ENCODE measurements at places on chromosomes 6 and 20.

DNA sequence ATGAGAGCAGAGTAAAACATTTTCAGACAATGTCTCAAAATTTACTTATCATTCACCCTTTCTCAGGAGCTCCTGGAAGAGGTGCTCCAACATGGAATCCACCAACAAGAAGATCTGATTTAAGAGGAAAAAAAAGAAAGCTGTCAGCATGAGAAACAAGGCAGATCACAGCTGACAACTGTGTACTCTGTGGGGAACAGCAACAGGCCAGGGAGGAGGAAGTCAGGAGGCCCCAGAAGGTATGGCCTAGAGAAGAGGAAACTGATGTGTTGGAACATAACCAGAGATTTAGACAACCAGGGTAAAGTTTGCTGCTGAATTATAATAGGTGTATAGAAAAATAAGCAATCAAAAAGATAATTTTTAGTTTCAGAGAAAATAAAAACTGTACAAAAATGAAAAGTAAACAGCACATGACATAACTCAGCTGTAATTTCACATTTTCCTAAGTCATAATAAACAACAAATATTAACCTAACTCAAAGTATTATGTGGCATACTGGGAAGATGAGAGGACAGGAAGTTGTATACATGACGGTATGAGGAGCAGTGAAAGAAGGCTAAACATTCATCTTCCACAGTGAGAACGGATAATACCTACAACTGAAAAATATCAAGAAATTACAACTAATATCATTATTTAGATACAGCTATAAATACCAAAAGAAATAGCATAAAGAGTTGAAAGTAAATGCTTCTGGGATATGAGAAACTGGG is 113.6 kb upstream of the EMILIN3 start:
- DNase-seq, result no peak

DNA sequence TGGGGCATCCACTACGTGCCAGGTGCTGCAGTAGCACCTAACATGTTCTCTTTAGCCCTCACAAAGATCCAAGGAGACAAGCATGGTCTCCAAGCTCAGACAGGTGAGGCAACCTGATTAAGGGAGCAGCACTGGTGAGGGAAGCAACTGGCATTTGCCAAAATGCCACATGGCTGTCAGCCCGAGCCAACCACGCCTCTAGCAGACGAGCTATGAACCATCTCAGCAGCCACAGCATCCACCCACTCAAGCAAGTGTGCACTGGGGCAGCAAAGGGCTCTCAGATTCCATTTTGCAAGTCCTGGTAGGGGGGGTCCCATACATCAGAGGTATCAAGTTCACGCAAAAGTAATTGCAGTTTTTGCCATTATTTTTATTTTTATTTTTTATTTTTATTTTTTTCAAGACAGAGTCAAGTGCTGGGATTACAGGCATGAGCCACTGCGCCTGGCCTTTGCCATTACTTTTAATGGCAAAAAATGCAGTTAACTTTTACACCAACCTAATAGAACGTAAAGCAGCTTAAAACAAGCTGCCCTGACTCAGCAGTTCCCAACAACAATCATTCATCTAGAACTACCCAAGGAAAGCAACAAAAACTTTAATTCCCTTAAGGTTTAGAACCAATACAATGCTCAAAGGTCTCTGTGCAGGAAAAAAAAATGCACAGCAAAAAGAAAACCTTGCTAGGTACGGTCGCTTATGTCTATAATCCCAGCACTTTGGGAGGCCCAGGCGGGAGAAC is 36.3 kb upstream of the SPDEF start:
- no peak for DNase-seq

GRCh38 chr20:1281279-1282057 is 15.4 kb downstream of the SNPH start:
- no peak for DNase-seq

DNA sequence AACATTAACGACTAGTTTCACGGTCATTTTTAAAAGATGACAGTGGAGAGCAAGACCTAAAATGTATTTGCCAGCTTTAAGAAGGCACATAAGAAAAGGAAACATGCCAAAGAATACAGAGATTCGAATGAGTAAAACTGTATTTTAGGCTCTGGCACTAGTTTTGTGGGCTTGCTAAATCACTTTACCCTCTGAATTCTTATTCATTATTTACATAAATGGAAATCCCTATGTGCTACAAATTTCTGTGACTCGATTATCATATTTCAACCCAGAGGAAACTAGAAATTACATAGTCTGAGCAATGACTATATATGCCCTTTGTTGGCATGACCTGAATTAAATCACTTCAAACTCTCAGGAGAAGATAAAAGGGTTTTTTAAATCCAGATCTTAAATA is 441.7 kb upstream of the RNF217 start:
- DNase-seq, result no peak

GRCh38 chr6:36068012-36068392 is 40.4 kb downstream of the MAPK14 start:
- DNase-seq, result no peak

DNA sequence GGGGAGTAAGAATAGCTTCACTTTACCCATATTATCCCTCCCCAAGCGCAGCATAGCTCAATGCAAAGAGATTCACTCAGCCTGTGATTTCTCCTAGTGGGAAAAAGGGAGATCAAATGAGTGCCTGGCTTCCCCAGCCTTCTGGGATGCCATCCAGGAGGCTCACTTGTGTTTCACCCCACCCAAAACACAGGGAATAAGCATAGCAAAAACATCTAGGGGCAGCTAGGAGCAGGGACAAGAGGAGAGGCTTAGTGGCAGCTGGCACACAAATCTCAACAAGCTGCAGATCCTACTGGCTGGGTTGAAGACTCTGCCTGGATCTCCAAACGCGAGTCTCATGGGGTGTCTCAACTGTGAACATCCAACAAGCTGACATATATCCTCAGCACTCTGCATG is 715.8 kb downstream of the RNF144B start:
- no peak for DNase-seq

DNA sequence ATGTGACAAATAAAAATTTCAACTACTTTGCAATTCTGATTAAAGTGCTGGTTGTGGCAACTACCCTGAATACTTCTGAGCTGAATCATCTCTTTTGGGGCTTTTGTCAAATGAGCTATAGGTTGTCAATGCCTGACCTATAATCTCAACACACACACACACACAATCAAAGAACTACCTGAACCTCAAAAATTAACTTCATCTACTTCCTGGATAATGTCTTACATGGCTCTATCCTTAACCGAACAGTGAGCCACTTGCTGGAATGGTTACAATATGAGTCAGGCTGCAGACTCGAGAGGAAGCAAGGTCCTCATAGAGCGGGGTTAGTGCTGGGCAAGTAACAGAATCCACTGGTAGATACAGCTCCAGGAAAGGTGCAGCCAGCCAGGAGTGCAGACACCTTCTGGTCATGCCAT is 70.6 kb upstream of the DST start:
- no peak for DNase-seq

GRCh38 chr20:62972845-62973745 is 20.6 kb downstream of the SLC17A9 start:
- no peak for DNase-seq

DNA sequence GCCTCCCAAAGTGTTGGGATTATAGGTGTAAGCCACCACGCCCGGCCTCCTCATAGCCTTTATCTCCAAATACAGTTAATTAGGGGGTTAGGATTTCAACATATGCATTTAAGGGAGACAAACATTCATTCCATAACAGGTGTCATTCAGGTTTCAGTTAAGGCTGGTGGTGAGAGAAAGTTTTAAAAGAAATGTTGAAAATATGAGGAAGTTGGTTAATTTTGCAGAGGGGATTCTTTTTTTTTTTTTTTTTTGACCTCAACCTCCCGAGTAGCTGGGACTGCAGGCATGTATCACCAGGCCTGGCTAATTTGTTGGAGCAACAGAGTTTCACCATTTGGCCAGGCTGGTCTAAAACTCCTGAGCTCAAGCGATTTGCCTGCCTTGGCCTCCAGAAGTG is 12.5 kb upstream of the EBF4 start:
- DNase-seq, result no peak

DNA sequence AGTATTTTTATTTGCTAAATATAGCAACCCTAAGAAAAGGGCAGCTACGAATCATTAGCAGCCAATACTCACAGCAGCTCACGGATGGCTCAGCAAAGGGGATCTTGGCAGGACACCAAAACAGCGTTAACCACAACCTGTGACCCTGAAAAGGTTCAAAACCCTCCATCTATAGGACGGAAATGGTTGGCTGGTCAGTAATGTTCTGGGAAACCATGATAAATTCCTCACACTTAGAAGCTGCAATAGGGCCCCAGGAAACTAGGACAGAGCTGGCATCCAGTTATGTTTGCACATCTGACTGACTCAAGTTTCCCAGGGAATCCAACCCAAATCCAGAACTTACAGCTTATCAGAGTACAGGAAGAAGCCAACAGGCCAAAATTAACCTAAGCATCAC is 30.9 kb upstream of the PTPRT start:
- DNase-seq, result no peak

DNA sequence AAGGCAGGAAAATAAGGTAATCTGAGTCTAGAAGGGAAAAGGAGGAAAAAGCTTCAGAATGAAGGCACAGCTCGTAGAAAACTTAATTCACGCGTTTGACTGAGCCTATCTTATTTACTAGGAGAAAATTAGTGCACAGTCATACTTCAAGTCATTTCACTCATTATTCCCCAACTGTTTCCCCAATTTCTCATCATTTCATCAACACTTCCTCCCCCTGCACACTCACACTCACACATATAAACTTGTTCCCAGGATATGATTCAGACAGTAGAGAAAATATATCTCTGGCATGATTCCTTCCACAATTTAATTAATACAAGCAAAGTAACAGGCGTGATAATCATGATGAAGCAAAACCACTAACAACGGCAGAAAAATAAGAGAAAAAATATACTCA is 94.5 kb upstream of the F13A1 start:
- no peak for DNase-seq

DNA sequence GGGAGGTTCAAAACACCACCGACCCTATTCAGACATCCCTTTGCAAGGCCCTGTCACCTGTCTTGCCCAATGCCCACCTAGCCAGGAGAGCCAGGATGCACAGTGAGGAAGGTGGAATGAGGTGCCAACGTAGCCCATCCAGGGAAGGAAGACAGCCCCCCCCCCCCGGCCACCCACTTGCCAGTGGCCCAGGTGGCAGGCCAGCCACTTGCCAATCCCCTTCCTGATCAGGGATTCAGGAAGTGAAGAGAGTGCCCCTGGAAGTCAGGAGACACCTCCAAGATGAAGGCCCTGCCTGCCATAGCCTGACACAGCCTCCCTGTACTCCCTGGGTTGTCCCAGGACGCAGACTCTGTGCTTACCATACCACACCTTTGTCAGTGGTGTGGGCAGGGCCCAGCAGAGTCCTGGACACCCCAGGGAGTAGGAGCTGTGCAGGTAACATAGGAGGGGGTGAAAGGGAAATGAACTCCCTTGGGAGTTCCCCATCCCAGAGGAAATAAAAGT is 54.7 kb downstream of the MRPL14 start:
- no peak for DNase-seq

Data from HFF-Myc (cell line).